ENCODE measurements at places on chromosomes 12 and 14.

GRCh38 chr14:61461808-61462275 is 140.5 kb downstream of the PRKCH start:
- peak; percentile 69 for DNase-seq

DNA sequence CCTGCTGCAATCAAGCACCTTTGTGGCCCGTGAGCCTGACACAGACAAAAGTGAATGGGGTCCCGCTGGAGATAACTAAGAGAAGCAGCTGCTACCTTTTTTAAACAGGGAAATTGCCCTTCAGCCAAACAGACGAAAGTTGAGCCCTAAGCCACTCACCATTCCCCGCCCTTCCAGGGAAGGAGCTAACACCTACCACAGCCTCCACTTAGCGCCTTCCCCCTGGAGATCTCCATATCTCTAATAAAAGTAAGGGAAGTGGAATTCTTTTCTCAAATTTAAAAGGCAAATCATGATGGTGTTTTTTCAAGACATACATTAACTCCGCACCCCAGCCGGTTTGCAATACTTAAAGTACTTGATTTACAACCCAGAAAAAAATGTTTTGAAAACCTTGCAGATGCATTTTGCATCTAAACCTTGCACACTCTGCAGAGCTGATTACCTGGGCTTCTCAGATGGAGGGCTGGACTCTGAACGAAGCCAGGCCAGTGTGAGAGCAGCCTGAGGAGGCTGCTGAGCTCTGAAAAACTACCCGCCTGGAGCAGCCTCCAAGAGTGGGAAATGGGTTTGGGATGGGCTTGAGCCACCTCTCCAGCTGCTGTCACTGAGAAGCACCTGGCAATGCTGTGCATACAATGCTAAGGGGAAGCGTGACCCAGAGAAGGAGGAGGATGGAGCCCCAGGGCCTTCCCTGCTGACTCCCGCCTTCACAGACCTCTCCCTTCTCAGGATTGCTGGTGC is 10.0 kb downstream of the NUAK1 start:
- DNase-seq: no peak

DNA sequence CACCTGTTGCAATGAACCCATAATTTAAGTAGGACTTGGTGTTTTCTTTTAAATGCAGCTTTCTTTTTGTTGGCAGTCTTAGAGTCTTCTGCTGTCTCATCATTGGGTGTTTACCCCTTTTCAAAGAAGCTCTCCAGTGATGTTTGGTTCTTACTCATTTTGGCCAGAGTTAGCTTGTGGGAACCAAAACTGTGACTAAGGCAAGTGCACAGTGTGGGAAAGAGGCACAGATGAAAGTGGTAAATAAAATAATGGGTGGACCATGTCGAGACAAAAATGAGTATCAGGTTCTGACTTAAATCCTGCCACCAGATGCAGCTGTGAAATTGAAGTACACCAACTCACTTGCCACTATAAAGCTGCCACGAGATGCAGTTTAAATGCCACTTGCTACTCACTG is 615.4 kb upstream of the MIS18BP1 start:
- DNase-seq: no peak

DNA sequence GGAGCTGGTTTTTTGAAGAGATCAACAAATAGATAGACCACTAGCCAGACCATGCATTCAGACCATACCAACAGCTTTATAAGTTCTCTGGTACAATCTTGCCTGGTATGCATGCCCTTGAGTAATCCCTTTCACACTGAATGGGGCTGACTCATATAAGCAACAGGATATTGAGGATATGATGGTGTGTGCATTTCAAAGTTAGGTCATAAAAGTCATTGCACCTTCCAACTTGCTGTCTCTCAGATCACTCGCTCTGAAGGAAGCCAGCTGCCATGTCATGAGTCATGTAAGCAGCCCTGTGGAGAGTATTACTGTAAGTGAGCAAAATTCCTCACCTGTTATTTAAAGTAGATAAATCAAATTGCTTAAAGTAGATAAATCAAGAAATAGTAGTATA is 45.0 kb upstream of the OR6J1 start:
- DNase-seq: no peak

GRCh38 chr12:132740652-132741051 is 21.0 kb downstream of the ANKLE2 start:
- no peak for DNase-seq

GRCh38 chr14:45287610-45288009 is 34.6 kb upstream of the MIS18BP1 start:
- DNase-seq: no peak

DNA sequence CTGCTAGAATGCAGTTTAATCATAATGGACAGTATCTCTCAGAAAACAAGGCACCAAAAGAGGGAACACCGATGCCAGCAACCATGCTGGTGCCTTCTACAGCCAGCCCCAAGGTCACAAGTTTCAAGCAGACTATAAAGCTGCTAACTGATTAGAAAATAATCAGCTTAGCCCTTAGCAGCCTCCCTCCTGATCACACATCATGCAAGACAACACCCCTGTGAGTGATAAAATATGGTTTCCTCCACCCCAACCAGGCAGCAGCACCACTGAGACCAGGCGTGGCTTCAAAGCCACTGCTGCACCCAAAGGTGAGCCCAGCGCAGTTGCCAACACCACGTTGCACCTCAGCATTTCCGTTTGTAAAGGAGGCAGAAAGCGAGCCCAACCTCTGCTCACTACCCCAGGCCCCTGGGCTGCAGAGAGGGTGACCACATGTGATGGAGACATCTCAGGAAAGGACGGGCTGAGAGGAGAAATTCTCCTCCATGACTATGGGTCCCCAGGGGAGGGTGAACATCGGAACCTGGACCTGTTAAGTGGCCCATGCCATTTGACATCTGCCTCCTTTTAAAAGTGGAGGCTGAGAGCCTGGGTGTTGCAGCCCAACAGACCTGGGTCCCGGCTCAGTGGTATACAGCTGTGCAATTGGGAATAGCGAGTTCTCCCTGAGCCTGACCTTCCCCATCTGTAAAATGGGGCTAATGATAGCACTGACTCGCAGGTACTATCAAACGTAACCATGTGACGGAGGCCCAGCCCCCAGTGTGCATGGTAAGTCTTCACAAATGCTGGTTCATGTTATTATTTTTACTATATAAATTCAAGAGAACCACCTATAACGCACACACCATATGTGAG is 11.5 kb downstream of the ZFP36L1 start:
- peak; percentile 47 for DNase-seq

- DNase-seq: no peak
Observed at GRCh38 chr12:114691196-114691595, 7.2 kb upstream of the TBX3 start.

- no peak for DNase-seq
Observed at GRCh38 chr14:104957146-104958113, 20.7 kb downstream of the AHNAK2 start.

GRCh38 chr14:79417961-79418360 is 793.3 kb downstream of the DIO2 start:
- DNase-seq: no peak

DNA sequence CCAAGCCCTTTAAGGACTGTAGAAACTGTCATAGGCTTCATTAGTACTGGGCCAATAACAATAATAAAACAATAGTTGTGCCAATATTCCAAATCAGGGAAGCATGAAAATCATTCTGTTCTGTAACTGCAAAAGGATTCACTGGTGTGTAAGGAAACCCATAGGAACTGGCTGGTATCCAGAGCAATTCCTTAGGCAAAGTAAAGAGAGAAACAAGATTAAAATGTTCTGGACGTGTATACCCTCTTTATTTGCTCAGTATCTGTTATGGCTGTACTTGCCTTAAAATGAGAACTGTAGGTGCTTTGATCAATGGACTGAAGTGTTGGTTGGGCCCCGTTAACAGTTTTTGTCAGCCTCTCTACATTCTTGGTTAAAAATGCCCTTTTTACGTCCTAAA is 72.4 kb upstream of the STAC3 start:
- DNase-seq: no peak

DNA sequence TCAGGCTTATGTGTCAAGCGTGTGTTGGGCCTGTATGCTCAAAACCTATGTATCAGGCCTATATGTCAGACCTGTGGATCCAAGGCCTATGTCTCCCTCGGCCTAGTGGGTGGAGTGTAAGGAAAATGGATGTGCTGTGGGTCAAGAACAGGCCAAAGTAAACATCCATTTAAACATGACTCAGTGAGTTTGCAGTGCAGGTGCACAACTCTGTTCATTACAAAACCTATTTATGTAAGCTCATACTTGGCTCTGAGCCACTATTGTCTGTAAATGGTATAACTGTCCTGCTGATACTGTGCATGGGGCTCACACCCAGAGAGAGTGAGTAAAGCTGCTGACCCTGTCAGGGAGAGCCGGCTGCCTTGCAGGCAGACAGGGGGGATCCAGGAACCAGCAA is 249.7 kb upstream of the AVPR1A start:
- no peak for DNase-seq

- no peak for DNase-seq
Observed at GRCh38 chr12:112676507-112676906, 115.0 kb upstream of the RPH3A start.

GRCh38 chr14:21558703-21559170 is 21.1 kb downstream of the OR10G3 start:
- no peak for DNase-seq

DNA sequence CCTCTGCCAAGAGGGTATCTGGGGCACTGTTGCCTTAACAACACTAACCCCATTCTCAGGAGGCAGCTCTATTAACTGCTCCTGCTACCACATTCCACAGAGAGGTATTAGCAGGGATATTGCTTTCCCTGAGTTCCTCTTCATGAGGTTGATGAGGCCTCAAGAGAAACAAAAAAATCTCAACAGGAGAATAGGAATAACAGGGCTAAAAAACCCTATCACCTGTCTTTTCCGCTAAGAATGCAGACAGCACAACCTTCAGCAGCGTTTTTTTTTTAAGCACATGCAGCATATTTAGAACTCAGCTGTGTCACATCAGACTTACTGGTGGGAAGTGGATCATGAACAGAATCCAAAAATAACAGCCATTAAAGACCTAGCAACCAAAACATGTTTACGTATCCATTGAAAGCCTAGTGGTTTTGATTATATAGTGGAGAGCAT is 29.2 kb downstream of the ATF7 start:
- no peak for DNase-seq

GRCh38 chr14:30528119-30528518 is 30.8 kb upstream of the G2E3 start:
- DNase-seq: no peak

GRCh38 chr12:118361889-118362288 is 10.8 kb downstream of the TAOK3 start:
- DNase-seq: no peak

DNA sequence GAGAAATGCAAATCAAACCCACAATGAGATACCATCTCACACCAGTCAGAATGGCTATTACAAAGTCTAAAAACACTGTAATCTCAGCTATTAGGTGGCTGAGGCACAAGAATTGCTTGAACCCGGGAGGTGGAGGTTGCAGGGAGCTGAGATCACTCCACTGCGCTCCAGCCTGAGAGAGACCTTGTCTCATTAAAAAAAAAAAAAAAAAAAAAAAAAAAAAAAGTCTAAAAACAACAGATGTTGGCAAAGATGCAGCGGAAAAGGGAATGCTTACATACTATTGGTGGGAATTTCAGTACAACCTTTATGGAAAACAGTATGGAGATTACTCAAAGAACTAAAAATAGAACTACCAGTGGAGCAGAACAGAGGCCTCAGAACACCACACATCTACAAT is 19.0 kb upstream of the ATF7 start:
- DNase-seq: no peak

- no peak for DNase-seq
Observed at GRCh38 chr14:106848330-106849121, 1322.1 kb downstream of the TMEM121 start.

DNA sequence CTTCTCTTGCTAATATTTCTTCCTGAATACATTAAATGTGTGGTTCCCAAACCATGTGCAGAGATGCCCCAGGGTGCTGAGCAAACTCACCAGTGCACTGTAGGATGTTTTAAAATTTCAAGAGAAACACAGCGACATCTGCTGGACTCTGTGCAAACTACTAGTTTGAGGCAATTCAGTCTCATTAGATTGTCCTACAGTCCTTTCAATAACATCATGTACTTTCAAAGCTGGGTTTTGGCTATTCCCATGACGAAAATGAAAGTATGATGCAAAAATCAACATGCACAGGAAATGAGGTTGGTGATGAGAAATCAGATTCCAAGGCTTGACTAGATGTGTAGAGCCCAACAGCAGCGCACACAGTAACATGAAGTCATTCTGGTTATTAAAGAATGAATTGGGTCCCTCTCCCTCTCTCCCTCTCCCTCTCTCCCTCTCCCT is 66.3 kb downstream of the CLIP1 start:
- peak; percentile 52 for DNase-seq

DNA sequence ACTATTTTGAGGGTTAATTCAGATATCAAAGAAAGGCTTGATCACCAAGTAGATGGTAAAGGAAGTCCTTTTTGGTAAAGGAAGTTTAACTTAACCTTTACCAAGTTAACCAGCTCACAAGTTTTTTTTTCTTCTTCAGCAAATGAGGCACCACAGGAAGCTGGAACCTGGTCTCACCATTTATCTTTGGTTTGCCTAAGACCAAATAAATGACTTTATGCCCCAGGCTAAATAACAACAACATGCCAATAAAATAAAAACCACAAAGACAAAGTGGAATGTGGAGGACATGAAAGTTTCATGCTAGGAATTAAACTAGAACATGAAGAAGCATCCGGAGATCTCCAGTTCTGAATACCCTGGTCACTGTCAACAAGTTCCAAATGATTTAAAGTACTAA is 116.8 kb upstream of the PRICKLE1 start:
- DNase-seq: no peak

DNA sequence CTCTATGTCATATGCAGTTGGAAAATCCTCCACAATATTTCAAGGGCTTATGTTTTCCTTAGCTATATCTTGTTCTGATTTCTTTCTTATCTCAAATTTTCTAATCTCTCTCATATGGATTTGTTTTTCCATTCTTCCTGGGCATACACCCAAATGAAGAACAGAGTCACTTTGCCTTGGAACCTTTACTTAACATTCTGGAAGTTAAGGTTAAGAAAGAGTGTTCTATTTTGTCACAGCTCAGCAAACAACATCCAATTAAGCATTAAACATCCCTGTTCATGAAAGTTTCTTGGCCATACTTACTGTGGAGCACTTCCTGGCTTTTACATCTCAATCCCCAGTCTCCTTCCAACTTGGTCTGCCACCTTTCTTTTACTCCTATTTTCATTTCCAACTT is 5.3 kb downstream of the NAV3 start:
- no peak for DNase-seq

- no peak for DNase-seq
Observed at GRCh38 chr12:120749256-120749655, 23.6 kb downstream of the ACADS start.

DNA sequence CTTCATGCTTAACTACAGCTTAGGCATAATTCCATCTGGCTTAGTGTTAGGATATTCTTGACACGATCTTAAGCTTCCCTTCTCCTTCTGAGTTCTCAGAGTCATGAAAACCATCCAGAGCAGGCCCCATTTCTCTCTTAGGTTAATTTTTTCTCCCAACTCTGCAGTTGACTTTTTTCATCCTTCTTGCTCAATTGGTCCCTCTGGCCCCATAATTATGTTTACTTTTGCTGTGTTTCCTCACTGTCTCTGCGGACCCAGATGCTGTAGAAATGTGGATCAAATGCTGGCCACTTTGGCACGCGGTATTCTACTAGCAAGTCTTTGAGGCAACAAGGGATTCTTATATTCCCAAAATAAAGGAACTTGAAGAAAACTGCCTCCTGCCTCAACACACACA is 9.5 kb downstream of the TMEM132C start:
- DNase-seq: no peak

- DNase-seq: peak; percentile 23
Observed at GRCh38 chr14:105882626-105883025, 356.2 kb downstream of the TMEM121 start.
